Glomerular endothelial cell (primary cell): ENCODE measurements at places on chromosomes 5 and 9. TPM values are rescaled to one million over a fixed set of nuclear protein-coding genes. Genes with fewer than 3 reads are reported as not detected.

TMEM171 gene
- 1.7 and 2.3 TPM in 2 replicates for total RNA-seq

C7 gene
- total RNA-seq, result 0.12 TPM in 1 of 2 replicates, not detected in the other

NEURL1B gene
- 15.2 and 19.4 TPM in 2 replicates for total RNA-seq

AQP7 gene
- total RNA-seq, result not detected in 2 replicates

MOB3B gene
- total RNA-seq, result 0.05 and 0.47 TPM in 2 replicates

RNF208 gene
- 0.76 and 2.9 TPM in 2 replicates for total RNA-seq

PRR16 gene
- total RNA-seq, result 1.2 and 1.6 TPM in 2 replicates

TMEM252 gene
- total RNA-seq, result not detected in 2 replicates

STPG3 gene
- total RNA-seq, result not detected in 2 replicates

OTULINL gene
- 0.34 and 1.4 TPM in 2 replicates for total RNA-seq

PRDM9 gene
- total RNA-seq, result not detected in 2 replicates

PRRT1B gene
- total RNA-seq, result not detected in 2 replicates

PCDHGA3 gene
- 1.6 and 4.0 TPM in 2 replicates for total RNA-seq

PCDHGB6 gene
- 1.8 and 6.2 TPM in 2 replicates for total RNA-seq

DNM1 gene
- total RNA-seq, result 2.7 and 7.9 TPM in 2 replicates
